ENCODE measurements at places on chromosomes 7 and 10.

DNA sequence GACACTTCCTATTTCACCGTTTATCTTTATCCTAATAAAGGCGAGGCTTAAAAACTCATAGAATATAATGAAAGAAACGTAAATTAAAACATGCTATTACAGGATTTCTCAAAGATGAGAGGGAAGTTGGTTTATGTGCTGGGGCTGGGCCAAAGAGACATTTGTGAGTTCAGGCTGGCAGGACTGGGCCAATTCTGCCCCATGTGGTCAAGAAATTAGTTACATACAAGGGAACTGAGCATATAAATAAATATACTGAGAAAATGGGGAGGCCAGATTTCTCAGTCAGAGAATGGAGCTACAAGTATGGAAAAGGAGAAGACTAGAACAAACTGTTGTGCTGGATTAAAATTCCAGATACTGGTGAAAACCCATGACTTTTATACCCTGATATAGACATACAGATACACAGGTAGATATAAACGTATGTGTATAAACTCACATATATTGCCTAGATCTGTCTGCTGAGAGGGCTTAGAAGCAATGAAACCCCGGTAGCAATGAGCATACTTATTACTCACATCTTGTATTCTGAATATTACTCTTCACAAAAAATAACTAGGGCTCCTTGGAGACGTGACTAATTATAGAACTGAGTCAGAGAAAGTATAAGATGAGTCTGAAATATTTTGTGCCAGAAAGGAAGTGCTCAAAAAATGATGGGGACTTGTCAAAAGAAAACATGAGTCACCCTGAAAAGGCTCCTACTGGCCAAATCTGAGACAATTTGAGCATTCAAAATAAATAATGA lies 155.7 kb upstream of the FGFR2 start:
- DNase-seq, result no peak

GRCh38 chr10:77229704-77230103 lies 407.9 kb downstream of the KCNMA1 start:
- DNase-seq, result no peak

- no peak for DNase-seq
Measured at GRCh38 chr7:135454060-135454459, 55.8 kb downstream of the CNOT4 start.

DNA sequence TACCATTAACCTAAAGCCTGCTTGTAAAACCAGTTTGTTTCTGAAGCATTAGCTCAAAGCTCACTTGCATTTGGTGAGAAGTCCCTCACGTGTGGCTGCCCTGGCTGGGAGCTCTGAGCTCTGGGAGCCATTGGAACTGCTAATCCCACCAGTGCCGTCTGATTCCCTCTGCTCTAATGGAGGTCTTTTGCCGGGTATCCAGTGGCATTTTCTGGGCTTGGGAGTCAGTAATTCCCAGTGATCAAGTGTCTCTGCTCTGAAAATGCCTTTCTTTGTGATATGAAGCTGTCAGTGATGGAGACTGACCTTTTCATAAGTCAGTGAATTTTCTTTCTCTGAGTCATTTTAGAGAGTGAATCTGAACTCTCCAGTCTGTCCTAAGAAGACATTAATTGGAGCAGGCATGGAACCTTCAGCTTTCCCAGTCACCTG lies 36.9 kb upstream of the FAM20C start:
- no peak for DNase-seq

DNA sequence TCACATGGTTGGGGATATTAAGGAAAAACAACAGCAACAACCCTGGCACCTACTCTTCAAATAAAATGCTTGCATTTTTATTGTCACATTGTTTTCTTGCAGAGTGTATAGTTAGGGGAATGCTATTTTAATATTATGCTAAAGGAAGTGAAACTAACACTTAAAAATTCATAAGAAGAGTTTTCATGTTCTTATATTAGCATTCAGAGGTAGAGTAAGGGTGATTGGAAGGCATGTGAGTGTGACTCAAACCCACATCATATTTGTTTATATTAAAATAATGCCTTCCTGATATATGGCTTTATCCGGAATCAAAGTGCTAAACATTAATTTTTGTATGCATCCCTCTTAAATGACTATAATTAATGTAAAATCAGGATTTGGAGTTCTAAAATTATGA lies 59.8 kb upstream of the TES start:
- no peak for DNase-seq

GRCh38 chr10:11863353-11864109 lies 40.4 kb downstream of the PROSER2 start:
- DNase-seq, result no peak

- DNase-seq, result no peak
Measured at GRCh38 chr7:43143918-43144589, 31.6 kb downstream of the HECW1 start.

DNA sequence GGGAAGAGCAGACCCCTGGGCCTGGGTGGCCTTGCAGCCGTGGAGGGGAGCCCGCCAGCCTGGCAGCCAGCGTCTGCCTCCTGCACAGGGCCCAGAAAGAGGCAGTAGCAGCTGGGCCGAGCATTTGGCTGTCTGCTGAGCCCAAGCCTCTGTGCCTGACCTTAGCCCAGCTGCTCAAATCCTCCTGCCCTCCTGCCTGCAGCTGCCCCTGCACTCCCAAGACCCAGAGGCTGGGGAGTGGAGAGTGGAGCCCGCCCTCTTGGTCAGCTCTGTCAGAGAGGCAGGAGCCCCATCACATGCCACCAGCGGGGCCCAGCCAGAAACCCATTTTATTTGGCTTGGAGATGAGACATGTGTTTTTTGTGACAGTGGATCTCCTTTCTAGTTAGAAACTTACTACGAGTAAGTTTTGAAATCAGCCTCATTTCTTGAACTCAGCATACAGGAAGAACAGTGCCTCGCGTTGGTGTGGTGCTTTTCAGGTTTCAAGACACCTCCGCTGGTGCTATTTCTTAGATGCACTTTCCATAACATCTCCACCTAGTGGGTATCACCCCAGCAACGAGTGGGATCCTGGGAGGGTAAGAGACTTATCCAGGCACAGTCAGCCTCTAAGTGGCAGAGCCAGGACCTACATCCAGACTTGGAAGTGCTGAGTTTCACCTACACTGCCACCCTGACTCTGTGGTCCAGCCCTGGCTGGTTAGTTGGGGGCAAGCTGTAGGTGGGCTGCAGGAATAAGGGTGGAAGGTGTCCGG lies 477.1 kb downstream of the RPS24 start:
- no peak for DNase-seq

- DNase-seq, result no peak
Measured at GRCh38 chr10:78944723-78945312, 123.9 kb upstream of the ZMIZ1 start.

GRCh38 chr10:26486304-26486703 lies 48.2 kb downstream of the APBB1IP start:
- no peak for DNase-seq

- no peak for DNase-seq
Measured at GRCh38 chr10:14003517-14004184, 327.1 kb downstream of the FRMD4A start.

DNA sequence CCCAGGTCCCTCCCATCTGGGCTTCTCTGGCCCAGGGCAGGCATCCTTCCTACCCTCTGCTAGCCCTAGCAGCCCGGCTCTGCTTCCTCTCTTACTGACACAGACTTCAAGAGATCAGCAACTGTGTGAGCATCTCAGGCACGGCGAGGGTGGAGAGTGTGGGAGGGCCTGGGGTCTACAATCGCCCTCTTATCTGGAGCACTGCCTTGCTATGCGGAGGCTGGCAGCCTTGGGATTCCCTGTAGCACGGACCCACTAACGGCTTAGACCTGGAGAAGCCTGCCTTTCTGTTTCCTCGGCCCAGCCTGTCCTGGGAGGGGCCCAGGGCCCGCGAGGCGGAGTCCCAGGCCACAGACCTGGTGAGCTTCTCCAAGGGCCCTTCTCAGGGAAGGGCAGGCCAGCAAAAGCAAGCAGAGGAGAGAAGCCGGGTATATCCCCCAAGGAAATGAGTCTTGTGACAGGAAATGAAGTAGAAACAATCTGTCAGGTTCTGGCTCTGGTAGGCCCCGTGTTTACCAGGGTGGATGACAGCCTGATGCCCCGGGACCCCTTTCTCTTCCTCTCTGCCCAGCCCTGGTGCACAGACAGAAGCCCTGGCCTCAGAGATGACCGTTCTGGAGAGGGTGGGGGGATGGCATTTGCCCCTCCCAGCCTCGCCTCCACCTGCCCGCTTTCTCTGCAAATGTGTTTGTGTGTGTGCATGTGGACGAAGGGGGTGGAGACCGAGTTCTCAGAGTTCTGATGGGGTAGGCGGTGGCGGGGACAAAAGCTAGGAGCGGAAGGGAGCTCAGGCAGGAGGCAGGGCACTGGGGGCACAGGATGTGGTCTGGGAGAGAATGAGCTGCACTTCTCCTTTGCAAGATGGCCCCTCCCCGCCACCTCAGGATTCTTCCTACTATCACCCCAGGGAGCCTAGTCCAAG lies 2.5 kb downstream of the LRCH4 start:
- DNase-seq, result peak; percentile 39

DNA sequence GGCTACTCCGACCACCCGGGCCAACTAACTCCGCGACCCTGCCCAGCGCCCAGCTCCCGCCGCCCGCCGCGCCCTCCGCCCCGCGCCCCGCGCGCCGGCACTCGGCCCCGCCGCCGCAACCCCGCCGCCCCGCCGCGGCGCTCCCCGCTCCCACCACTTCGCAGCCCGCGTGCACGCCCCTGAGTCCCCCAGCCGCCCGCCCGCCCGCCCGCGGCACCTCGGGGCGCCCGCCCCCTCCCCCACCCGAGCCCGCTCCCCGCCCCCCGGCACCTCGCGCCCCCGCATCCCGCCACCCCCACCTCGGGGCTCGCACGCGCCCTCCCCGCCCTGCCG lies 598 bp downstream of the JAZF1 start:
- DNase-seq, result no peak

DNA sequence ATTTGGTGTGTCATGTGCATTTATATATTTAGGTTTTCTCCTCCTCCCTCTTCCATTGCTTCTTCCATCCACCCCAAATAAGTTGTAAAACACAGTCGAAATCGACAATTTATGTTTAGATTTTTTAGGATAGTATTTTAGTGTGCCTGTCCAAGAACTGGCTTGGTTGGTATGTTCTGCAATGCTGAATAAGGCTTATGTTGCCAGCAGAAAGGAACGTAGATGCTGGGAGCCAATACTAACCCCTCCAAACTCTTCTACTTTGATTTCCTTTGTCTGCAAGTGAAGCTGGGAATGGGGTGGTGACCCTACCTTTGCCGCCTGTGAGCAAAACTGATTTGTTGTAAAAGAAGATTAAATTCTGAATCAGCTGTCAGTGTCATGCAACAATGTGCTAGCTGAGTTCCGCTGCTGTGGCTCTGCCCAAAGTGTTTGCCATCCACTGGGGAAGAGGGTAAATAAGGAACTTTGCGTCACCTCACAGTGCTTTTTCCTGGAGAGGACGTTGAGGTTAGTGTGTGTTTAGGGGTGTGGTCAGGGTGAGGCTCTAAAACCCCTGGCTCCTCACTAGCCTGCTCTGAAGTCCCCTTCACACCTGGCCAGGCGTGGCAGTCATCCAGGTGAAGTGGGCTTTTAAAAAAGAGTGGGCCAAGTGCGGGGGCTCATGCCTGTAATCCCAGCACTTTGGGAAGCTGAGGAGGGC lies 44.4 kb downstream of the TACC2 start:
- no peak for DNase-seq

DNA sequence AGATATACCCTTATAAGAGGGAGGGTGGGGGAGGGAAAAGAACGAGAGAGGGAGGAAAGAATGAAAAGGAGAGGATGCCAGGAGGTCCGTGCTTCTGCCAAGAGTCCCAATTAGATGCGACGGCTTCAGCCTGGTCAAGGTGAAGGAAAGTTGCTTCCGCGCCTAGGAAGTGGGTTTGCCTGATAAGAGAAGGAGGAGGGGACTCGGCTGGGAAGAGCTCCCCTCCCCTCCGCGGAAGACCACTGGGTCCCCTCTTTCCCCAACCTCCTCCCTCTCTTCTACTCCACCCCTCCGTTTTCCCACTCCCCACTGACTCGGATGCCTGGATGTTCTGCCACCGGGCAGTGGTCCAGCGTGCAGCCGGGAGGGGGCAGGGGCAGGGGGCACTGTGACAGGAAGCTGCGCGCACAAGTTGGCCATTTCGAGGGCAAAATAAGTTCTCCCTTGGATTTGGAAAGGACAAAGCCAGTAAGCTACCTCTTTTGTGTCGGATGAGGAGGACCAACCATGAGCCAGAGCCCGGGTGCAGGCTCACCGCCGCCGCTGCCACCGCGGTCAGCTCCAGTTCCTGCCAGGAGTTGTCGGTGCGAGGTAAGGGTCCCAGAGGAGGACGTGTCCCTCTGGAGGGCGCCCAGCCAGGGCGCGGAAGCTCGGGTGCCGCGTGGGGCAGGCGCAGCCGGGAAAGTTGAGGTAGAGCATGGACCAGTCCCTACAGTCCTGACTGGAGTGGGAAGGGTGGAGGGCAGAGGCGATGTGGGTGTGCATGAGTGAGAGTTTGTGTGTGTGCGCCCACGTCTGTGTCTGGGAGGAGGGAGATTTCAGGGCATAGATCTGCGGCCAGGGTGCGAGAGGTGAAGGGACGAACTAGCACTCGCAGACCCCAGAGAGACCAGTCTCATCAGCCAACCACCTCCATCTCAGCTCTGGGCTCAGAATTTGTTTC lies 844 bp downstream of the GRM3 start:
- no peak for DNase-seq

GRCh38 chr7:45384499-45384898 lies 189.7 kb upstream of the ADCY1 start:
- DNase-seq, result no peak

DNA sequence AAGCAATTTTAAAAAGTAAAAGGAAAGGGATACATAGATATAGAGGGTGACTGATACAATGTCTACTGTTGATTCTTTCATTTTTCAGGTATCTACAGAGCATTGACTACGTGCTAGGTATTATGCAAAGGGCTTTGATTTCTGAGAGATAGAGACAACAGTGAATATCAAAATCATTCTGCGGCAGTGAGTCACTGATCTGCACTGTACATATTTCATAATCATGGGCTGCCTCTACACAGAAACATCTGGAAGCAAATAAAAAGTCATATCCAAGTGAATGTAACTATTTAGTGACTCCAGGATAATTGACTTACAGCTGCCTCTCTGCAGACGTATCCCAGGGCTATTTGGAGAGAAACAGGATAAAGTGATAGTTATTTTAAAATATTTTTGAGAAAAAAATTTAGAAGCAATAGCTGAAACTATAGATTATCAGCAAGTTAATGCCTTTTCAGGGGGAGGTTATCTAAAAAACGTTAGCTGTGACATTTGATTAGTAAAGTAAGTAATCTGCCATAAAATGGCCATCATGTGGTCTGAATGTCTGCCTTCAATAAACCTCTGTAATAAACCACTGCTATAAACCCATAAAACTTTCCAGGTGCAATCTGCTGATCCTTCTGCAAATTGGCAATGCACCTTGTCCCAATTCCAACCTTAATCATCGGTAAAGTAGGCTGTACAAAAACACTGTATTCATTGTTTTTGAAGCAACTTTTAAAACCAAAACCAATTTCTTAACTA lies 43.7 kb downstream of the CPXM2 start:
- no peak for DNase-seq

GRCh38 chr7:81682873-81683272 lies 87.0 kb downstream of the HGF start:
- DNase-seq, result no peak

GRCh38 chr10:90997670-90998069 lies 76.8 kb upstream of the ANKRD1 start:
- DNase-seq, result no peak

GRCh38 chr7:16343612-16344011 lies 77.7 kb downstream of the CRPPA start:
- DNase-seq, result no peak

- DNase-seq, result no peak
Measured at GRCh38 chr10:14570800-14571199, 203.9 kb downstream of the FAM107B start.

Data from activated T-cell treated with anti-CD3 and anti-CD28 coated beads, Interleukin-2, amount 50 U/mL, for 4 hours (primary cell).